ENCODE measurements at places on chromosomes 11 and 22.
A peak's percentile ranks its signal among the peaks of the same experiment; 100 is the strongest.

DNA sequence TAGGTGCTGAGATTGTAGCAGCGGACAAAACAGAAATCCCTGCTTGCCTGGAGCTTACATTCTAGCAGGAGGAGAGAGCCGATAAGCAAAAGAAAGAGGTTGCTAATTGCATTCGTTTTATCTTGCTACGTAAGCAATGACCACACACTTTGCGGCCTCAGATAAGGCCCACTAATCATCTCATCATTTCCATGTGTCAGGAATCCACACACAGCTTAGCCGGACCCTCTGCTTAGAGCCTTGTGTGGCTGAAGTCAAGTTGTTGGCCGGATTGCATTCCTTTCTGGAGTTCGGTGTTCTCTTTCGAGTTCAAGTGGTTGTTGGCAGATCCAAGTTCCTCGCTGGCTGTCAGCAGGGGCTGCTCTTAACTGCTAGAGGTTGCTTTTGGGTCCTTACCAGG, 101.6 kb downstream of the CHST1 start:
- DNase-seq = no peak

GRCh38 chr11:38990139-38990538, 2392.1 kb upstream of the RAG2 start:
- DNase-seq = no peak

- peak; percentile 13 for DNase-seq
Measured at GRCh38 chr11:65078151-65078550, 5.7 kb downstream of the CDCA5 start.

DNA sequence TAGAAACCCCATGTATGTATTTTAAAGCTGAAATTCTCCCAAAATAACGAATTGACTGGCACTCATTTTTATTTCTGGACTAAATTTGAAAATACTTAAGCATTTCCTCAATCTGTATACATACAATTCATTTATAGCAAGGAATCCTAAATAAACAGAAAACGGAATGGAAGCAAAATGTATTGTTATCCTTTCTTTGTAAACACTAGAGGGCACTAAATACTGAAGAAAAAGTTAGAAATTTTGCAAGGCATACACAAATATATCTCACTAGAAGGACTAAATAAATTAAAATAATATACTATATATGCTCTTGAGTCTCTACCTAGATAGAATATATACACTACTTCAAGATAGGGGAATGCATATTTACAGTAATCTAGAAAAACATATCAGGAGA, 23.1 kb upstream of the ANO5 start:
- peak; percentile 11 for DNase-seq

DNA sequence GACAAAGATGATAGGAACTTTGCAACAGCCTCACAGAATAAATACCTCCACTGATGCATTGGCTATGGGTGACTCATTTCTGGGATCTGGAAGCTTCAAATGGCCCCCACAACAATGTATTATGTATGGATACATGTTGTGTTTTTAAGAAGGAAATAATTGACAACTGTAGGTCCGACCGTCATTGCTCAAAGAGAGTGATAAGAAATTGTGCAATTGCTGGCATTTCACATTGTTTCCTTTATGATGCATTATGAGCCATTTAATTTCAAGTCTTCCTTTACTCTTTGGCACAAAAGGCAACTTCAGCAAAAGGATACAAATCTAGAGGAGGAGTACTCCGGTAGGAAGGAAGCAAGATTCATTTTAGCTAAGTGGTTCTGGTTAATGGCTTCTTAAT, 2.0 kb downstream of the ANO3 start:
- DNase-seq = no peak

DNA sequence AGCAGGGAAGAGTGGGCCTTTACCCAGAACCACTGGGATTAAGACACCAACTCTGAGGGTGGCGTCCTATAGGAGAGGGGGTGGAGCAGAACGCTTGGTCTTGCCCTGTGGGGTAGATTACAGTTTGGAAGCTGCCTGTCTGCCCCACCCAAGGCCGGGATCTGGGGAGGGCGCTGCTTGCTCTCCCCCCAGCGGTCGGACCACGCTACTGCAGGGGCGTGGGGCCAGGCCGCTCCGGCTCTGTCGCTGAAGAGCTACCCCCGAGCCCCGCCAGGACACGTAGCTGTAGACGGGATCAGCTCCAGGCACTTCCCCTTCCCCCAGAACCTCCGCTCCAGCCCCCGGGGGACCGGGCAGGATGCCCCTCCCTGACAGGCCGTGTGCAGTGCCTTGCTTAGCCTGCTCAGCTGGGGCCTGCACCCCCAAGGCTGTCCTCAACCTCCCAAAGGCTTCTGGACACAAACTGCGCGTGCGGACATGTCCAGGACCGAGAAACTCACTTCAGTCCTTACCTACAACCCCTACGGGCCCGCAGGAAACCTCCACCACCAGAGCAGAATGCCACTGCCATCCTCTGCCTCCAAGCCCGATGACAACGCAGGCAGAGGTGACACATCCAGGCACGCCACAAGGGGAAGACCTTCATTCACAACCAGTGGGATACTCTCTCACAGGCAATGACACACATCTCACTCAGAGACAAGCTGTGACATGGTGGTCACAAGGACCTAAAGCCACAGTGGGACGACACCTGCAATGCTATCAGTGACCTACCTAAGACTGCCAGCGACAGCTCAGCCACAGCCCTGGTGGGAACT, 3.6 kb downstream of the AHNAK start:
- peak; percentile 89 for DNase-seq

GRCh38 chr22:29454276-29454675, 15.9 kb downstream of the RFPL1 start:
- DNase-seq = no peak

DNA sequence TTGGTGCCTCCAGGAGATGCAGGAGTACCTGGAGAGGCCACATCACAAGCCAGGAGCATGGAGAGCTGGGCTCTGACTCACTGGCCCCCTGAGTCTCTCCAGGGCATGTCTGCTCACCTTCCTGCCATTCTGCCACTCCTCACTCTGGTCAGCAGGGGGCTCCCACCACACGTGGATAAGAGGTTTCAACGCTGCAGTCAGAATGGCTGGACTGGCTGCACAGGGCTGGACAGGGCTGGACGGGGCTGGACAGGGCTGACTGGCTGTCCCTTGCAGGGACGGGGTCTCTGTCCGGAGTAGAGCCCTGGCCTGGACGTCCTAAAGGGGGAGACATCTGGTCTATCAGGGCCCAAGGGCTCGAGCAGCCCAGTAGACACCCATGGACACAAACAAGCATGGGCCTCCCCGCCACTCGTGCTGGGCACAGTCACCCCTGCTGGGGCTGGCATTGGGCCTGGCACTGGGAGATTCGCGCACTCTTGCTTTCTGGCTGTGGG, 34.6 kb downstream of the CYTH4 start:
- peak; percentile 90 for DNase-seq

GRCh38 chr22:25747245-25747944, 5.4 kb downstream of the MYO18B start:
- peak; percentile 92 for DNase-seq

DNA sequence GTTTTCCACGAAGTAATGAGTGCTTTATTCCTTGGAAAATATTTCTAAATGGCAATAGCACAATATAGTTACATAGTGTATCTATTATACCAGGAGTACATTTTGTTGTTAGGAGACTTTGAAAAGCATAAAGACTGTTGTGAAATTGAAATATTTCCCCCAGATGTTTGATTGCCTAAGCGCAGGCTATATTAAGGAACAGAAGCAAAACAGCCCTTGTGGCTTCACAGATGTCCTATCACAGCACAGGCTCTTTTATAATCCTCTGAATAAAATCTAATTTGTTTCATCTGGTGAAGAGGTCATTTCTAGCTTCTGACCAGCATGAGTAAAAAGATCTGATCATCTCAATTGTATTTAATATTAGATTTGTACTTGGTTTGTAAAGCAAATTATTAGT, 48.2 kb downstream of the BSX start:
- DNase-seq = no peak

- peak; percentile 78 for DNase-seq
Measured at GRCh38 chr11:123217897-123218296, 22.8 kb upstream of the CLMP start.
